ENCODE measurements at places on chromosomes 7 and 10. TPM values are rescaled to one million over a fixed set of nuclear protein-coding genes. Genes with fewer than 3 reads are reported as not detected.

GRCh38 chr7:151736403-151736909, 140.5 kb downstream of the PRKAG2 start:
- no peak for DNase-seq

GRCh38 chr10:113004069-113004618, 54.1 kb downstream of the TCF7L2 start:
- DNase-seq, result no peak

GRCh38 chr7:38561166-38561565, 70.0 kb downstream of the AMPH start:
- no peak for DNase-seq

DNA sequence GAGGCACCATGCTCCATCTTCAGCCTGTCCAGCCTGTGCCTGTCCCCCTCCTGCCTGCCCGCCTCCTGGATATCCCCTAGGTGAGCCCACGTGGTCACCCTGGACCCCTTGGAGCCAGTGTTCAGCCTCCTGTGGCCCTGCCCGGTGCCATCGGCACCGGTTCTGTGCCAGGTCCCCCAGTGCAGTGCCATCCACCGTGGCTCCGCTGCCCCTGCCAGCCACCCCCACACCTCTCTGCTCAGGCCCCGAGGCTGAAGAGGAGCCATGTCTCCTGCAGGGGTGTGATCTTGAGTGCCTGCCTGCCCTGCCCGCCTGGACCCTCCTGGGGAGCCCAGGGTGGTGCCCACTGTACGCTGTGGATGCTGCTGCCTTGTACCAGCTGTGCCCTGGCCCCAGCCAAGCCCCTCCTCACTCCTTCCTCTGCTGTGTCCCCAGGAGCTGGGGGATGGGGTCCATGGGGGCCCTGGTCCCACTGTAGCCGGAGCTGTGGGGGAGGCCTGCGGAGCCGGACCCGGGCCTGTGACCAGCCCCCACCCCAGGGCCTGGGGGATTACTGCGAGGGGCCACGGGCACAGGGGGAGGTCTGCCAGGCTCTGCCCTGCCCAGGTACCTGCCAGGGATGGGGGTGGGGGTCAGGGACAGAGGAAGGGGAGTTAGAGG, 26.2 kb upstream of the ZNF862 start:
- DNase-seq, result no peak

DNA sequence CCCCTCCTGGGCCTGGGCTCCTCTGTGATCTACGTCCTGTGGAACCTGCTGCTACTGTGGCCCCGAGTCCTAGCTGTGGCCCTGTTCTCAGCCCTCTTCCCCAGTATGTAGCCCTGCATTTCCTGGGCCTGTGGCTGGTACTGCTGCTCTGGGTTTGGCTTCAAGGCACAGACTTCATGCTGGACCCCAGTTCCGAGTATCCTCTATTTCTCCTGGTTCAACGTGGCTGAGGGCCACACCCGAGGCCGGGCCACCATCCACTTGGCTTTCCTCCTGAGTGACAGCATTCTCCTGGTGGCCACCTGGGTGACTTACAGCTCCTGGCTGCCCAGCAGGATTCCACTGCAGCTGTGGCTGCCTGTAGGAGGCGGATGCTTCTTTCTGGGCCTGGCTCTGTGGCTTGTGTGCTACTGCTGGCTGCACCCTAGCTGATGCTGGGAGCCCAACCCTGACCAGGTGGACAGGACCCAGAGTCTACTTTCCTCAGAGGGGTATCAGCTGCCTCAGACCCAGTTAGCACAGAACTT, 37.8 kb upstream of the MMD2 start:
- no peak for DNase-seq

- no peak for DNase-seq
These were observed 32.6 kb downstream of the PRLHR start for GRCh38 chr10:118562851-118563250.

- DNase-seq, result no peak
These were observed 382.3 kb upstream of the MTPN start for GRCh38 chr7:136359333-136359903.

- no peak for DNase-seq
These were observed 23.9 kb upstream of the PLPP4 start for GRCh38 chr10:120433141-120433540.

DNA sequence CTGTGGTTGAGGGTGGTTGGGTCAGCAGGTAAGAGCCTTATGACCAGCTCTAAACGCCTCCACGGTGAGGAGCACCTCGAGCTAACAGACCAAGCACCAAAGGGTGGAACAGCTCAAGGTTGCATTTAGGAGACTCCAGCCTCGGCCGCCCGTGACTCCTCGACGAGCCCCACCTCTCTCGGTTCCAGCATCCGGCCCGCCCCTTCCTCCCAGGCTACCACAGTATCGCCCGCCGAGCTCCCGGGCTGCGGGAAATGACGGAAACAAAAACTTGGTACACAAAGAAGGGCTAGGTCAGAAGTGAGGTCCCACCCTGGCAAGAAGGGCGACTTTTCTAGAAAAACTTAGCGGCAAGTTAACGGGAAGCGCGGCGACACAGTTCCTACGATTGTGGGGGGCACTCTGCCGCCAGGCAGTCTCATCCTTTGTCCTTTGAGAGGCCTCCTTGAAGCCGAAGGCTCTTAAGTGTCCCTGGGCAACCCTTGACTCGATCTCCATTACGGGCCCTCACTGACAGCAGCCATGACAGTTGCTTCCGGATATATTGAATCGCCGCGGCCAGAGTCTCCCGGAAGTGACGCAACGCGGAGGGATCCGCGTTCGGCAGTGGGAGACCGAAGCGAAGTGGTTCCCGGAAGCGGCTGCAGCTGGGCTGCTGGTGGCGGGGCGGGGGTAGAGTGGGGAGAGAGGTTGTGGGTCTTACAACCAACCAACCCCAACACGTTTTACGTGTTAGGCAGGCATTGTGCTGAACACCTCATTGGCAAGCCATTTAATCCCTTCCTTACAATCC, 40.2 kb upstream of the ZNF518A start:
- peak; percentile 96 for DNase-seq

GRCh38 chr7:28688174-28688573, 270.0 kb downstream of the TRIL start:
- no peak for DNase-seq

- peak; percentile 32 for DNase-seq
These were observed 61.4 kb upstream of the PPP1R3C start for GRCh38 chr10:91694170-91694794.

DNA sequence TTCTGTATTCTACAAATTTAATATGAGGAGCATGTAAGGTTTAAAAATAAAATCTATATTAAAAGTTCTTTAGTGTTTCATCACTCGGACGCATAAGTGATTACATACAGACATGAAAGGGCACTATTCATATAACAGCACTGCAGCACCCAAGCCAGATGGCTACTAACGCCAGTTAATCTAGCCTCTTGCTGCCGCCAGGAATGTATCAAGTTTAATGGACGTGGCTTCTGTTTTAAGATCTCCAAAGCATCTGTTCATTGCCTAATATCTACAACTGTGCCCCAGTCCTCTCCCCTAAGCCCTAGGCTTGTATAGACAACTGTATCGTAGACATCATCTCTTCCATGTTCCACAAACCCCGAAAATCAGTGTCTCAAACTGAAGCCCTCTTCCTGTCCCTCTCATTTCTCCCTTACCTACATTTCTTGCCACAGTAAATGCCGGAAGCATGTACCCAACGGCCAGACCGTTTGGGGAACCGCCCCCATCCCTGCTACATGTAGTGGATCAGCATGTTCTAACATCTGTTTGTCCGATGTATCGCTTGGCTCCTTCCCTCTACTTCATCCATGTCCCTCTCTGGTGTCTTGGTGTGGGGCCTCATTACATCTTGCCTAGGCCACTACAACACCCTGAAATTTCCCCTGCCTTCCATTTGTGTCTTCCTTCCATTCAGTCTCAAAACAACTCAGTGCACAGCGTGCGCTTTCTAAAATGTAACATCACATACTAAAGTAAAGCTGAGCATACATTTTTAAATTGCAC, 147.5 kb upstream of the RSU1 start:
- DNase-seq, result no peak

The ZNF727 gene
- not detected for total RNA-seq

The EBF3 gene
- not detected for total RNA-seq

The FFAR4 gene
- total RNA-seq, result not detected

The ERVW-1 gene
- not detected for total RNA-seq

The MRPS33 gene
- 101 TPM for total RNA-seq

The GDF2 gene
- total RNA-seq, result not detected

The PRRT4 gene
- total RNA-seq, result 0.69 TPM

The CUZD1 gene
- 1.3 TPM for total RNA-seq

The SCART1 gene
- total RNA-seq, result 2.9 TPM

The REEP3 gene
- 13.6 TPM for total RNA-seq

Data from activated CD8-positive, alpha-beta T cell treated with anti-CD3 and anti-CD28 coated beads for 36 hours (primary cell).